ENCODE measurements at places on chromosomes 12 and 14.

GRCh38 chr12:25789541-25789944 lies 168.9 kb upstream of the RASSF8 start:
- no peak for DNase-seq

- peak; percentile 51 for DNase-seq
Observed at GRCh38 chr12:6471989-6472360, 1.5 kb upstream of the VAMP1 start.

DNA sequence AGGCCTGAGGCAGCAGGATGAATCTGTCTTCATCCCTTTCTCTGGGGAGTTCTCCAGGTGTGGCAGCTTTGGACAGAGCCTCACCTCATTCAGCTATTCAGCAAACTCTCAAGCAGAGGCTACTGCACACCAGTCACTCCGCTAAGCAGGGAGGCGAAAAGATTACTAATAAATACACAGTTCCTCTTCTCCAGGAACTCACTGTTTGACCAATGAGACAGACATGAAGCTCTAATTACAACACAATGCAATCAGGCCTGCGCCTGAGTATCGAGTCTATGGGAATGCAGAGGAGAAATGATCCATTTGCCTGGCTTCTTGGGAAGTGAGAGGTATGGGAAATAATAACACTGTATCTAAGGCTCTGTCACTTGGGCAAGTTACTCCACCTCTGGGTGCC lies 178.1 kb downstream of the CRADD start:
- no peak for DNase-seq

- no peak for DNase-seq
Observed at GRCh38 chr14:61586544-61587055, 108.7 kb upstream of the HIF1A start.

GRCh38 chr12:19970821-19971220 lies 397.5 kb upstream of the PDE3A start:
- DNase-seq: no peak

GRCh38 chr12:107660861-107661415 lies 24.7 kb upstream of the PWP1 start:
- no peak for DNase-seq

- peak; percentile 79 for DNase-seq
Observed at GRCh38 chr12:64679487-64680001, 69.2 kb downstream of the RASSF3 start.

- no peak for DNase-seq
Observed at GRCh38 chr14:26621364-26621763, 23.5 kb upstream of the NOVA1 start.

GRCh38 chr12:118070650-118071049 lies 9.7 kb upstream of the WSB2 start:
- no peak for DNase-seq

GRCh38 chr12:64912516-64913255 lies 88.2 kb downstream of the TBC1D30 start:
- DNase-seq: no peak

DNA sequence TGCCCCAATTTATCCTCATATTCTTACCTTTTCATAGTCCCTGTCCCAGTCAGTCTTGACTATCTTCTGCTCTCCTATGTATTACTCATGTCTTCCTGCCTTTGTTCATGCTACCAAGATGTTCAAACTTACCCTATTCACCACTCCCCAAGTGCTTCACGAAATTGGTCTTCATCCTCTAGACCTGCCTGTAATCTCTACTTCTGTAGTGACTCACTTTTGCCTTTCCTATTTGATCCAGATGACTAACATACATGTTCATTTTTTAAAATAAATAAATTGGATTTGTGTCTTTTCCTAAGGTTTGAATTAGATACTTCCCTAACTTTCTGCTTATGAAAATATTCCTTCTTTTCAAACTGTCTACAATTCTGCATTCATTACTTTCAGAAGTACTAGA lies 107.7 kb upstream of the PPM1H start:
- DNase-seq: no peak

GRCh38 chr14:59187802-59188460 lies 536 bp upstream of the DAAM1 start:
- DNase-seq: peak; percentile 16

DNA sequence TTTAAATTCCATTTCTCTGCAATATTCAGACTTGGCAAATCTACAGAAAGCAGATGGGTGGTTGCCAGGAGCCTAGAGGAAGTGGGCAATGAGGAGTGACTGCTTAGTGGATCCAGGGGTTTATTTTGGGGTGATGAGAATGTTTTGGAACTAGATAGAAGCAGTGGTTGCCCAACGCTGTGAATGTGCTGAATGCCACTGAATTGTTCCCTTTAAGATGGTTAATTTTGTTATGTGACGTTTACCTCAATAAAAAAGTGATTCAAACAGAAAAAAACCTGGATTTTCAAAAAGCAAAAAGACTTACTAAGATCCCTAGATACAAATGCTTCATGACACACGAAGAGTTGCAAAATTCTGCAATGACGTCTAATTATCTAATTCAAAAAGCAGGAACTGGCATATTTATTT lies 34.2 kb downstream of the DAO start:
- no peak for DNase-seq

- no peak for DNase-seq
Observed at GRCh38 chr12:96786791-96787190, 120.3 kb upstream of the NEDD1 start.

DNA sequence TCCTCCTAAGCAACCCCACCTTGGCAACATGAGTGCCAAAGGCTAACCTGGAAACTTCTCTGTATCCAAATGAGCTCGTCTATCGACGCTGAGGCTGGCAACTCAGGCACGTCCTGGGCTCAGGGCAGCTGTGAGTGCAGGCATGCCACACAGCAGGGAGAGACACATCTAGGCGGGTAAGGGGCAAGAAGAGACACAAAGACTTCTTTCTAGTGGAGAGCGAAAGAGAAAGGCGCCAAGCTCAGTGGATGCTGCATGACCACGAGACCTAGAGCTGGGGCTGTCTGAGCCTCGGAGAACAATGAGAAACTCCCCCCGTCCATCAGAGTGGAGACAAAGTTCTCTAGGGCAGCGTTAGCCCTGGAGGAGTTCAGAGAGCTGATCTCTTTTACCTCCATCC lies 170.4 kb downstream of the CALM1 start:
- DNase-seq: no peak

GRCh38 chr12:104605685-104606084 lies 148.9 kb downstream of the CHST11 start:
- peak; percentile 16 for DNase-seq

GRCh38 chr12:54051026-54051842 lies 2.4 kb upstream of the HOXC4 start:
- no peak for DNase-seq

DNA sequence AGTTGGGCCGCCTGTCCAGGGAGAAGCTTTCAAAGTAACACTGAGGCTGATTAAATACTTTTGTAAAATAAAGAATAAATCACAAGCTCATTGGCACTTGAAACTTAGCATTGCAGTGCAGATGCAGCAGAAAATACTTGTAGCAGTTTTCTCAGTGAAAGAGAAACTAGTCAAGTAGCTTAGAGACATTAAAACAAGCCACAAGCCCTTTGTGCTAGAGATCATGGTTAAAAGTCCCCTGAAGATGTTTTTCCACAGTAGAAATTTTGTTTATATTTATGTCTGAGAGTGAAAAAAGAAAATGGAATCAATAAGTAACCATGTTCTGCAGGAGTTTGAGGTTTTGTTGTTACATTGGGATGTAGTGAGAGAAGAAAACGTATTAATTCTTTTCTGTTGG lies 5.9 kb downstream of the PSEN1 start:
- no peak for DNase-seq

DNA sequence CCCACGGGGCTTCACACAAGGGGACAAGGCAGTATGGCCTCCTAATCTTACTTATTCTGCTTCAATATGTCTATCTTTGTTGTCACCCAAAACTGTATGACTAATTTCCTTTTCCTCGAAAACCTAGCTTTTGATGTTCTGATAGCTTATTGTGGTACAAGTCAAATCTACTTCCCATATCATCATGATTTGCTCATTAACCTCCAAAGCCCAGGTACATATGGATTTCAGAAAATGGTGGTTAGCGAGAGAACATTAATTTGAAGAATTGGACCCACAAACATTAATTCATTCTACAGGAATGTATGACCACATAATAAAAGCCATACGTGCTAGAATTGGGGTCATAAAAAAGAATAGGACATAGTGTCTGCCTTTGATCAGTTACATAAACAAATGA lies 412.5 kb downstream of the CCDC91 start:
- peak; percentile 4 for DNase-seq

- DNase-seq: no peak
Observed at GRCh38 chr12:112961536-112961935, 16.8 kb upstream of the OAS2 start.

GRCh38 chr14:78164226-78164853 lies 5.8 kb upstream of the NRXN3 start:
- DNase-seq: peak; percentile 41

- no peak for DNase-seq
Observed at GRCh38 chr12:71555191-71555590, 108.5 kb downstream of the ZFC3H1 start.

DNA sequence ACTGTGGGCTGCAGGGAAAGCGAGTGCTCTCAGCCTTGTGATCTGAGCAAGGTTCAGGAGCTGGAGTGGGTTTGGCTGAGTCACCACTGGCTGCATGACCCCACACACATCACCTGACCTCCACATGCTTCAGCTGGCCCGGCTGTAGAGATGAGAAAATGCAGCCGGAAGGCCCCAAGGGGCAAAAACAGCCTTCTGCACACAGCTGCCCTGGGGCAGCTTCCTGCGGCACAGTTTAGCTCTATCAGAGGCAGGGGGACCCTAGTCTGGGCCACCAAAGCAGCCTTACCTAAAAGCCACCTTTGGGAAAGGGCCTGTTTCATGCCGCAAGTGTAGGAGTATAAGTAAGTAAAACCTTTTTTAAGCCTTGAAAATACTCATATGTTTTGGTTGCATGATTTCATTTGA lies 123.3 kb downstream of the SSPN start:
- DNase-seq: peak; percentile 23

DNA sequence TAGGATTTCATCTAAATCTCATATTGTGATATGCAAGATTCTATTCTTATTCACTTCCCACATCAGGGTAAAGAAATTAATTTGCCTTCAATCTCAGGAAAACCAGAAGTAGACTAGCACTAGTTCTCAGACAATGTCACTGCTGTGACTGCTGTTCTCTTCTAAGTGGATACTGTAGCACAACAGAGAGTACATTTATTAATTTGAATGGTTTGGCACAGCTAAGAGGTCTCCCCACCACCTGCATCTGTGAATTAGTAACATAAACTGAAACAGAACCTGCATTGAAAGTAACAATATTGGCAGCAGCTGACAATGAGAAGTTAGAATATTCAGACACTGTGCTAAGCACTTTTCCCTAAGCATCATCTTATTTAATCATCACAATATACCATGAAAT lies 253.1 kb downstream of the PDZRN4 start:
- DNase-seq: no peak

DNA sequence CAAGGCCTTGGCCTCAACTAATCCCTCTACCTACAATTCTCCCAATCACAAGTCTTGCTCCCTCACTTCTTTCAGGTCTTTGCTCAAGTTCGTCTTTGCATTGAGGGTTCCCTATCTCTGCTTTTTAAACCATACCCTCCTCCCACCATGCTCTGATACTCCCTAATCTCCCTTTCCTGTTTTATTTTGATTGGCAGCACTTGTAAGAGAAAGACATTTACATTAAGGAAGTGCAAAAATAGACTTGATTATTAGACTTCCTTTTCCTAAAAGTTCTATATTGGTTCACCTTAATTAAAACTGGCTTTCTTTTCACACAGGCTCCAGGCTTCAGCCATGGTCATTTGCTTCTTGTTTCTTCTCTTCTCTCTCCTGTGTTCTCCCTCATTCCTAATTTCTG lies 18.3 kb upstream of the WIF1 start:
- DNase-seq: no peak

GRCh38 chr12:92197815-92198214 lies 52.2 kb upstream of the BTG1 start:
- DNase-seq: no peak

- DNase-seq: no peak
Observed at GRCh38 chr12:67509666-67510386, 138.7 kb upstream of the DYRK2 start.

- DNase-seq: no peak
Observed at GRCh38 chr14:56635041-56635440, 55.4 kb downstream of the TMEM260 start.

DNA sequence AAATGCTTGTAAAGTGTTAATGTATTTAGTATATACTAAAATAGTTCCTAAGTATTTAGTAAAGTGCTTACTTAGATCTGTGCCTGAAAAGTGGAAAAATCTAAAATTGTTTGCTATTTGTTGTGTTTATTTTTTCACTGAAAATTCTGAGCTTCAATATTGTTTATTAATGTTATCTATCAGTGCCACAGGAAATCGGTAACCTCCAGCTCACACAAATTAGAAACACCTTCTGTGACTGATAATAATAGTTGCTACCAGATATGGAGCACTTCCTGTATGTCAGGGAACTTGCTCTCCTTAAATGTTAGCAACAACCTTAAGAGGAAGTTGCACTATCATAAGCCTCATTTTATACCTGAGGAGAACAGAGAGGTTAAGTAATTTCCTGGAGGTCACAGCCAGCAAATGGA lies 723 bp upstream of the LRP10 start:
- DNase-seq: peak; percentile 84

GRCh38 chr12:38543151-38543550 lies 226.6 kb downstream of the ALG10B start:
- DNase-seq: no peak

- DNase-seq: no peak
Observed at GRCh38 chr12:116552773-116553373, 6.3 kb upstream of the MAP1LC3B2 start.

DNA sequence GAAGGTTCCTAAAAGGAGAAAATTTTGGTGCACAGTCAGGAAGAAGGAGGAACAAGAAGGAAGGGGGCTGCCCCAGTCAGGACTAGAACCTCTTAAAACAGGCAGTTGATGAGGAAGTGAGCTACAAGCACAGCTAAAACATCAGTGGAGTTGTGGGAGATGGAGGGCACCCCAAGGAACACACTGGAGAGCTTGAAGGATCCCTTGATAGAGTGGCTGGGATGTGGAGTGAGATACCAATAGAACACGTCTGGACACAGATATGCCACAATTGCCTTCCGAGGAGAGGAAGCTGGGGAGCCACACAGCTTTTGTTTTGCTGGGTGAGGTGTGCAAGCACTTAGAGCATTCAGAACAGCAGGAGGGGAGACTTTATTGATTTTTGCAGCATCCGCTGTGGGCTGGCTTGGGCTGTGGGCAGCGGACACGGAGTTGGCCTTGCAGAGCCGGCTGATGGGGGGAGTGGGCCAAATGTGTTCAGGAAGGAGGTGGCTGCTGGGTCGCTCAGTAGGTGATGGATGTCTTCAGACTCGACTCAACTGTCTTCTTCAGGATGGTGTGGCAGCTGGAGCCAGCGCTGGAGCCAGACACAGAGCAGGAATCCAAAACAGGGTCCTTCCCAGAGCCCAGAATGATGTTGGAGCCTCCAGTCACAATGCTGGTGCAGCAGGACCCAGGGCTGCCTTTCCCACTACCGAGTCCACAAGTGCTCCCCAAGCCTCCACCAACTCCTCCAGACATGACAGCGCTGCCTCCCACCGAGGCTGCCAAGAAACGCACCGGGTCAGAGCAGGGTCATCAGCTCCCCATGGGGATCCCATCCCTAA lies 4.7 kb upstream of the KRT79 start:
- no peak for DNase-seq
